ENCODE measurements at places on chromosomes 4 and X.
A peak's percentile ranks its signal among the peaks of the same experiment; 100 is the strongest.

- DNase-seq = no peak
Measured at GRCh38 chr4:52126966-52127365, 75.9 kb downstream of the SPATA18 start.

DNA sequence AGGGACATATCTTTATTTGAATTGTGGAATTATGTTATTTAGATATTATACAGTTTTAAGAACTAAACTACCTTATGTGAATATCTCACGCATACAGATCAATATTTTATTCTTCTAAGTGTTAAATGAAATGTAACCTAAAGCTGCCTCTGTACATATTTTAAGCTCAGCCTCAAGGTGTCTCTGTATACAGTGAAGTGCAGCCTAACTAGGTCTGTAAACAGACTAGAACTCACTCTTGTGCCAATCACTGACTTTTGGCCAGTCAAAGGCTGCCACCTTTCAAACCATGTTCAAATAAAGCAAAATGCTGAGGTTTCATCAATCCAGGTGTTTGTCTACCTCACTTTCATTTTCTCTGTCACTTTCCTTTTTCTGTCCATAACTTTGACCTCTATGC lies 1074.5 kb upstream of the PRKX start:
- DNase-seq = peak; percentile 23

DNA sequence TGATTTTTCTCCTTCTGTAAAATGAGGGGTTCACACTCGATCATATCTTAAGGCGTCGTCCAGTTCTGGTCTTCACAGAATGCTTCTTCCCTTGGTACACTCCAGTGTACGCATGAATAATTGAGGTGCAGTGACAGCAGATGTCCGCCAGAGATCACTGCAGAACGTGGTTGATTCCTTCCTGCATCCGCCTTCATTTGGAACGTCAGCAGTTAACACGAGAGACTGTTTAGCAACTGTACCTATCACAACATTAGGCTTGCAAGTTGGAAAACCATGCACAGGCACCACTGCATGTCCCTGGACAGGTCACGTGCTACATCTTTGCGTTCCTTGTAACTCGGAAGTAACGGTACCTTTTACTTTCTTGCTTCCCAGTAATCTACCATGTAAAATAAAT lies 66.0 kb upstream of the GEMIN8 start:
- DNase-seq = no peak

GRCh38 chr4:38706301-38706700 lies 42.3 kb downstream of the KLF3 start:
- DNase-seq = no peak

DNA sequence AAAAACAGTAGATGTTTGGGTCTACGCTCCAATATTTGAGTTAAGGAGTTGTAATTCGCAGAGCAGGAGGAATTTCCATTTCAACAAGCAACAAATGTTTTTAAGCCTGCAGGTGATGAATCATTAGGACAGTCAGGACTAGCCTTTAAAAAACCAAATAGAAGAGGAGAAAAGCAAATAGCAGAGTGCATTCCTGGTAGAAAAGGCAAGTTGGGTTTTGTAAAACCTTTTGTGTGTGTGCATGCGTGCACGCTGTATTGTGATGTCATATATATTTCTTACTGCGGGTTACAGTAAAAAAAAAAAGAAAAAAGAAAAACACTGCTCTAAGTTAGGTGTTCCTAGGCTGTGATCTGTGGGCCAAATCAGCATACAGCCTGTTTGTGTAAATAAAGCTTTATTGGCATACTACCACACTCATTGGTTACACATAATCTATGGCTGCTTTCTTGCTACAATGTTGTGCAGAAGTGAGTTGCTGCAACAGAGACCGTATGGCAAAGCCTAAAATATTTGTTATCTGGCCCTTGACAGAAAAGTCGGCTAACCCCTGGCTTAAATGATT lies 135.6 kb downstream of the MID1 start:
- peak; percentile 61 for DNase-seq

All from A549 (cell line).